Stimulated activated CD8-positive, alpha-beta memory T cell treated with anti-CD3 and anti-CD28 coated beads, Interleukin-7, amount 100 ng/mL, for 48 hours (primary cell): ENCODE measurements at places on chromosomes 5 and 9.

GRCh38 chr9:545480-545879, 296.0 kb upstream of the DMRT1 start:
- no peak for DNase-seq

- no peak for DNase-seq
These were observed 16.7 kb upstream of the PHYHD1 start for GRCh38 chr9:128903871-128904620.

DNA sequence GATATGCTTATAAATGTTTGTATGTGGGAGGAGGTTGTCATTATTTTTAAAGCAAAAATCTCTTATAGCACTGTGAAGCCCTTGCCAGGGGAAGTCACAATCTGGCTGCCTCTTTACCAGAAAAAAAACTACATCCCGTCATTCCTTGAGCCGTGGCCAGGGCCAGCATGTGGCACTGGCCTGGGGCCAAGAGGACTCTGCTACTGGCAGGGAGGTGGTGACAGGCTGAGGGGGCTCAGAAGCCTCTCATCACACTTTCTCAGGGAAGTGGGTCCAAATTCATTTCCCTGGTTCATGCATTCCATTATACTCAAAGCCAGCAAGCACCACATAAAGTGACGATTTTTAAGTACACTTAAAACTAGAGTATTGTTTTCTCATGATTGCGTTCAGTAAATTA, 457.3 kb downstream of the ZNF608 start:
- DNase-seq, result no peak

DNA sequence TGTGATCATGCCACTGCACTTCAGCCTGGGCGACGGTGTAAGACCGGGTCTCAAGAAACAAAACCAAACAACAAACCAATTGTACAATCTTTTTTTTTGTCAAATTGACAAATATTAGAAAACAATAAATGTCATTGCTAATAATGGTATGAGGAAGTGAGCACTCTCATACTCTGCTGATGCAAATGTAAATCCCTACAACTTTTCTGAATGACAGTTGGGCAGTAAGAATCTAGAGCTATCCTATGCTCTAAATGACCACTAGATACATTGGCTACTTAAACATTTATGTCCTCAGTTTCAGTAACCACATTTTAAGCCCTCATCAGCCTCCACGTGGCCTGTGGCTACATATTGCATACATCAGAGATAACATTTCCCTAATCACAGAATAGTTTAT, 256.2 kb downstream of the FER start:
- no peak for DNase-seq

GRCh38 chr5:101720033-101720432, 576.1 kb downstream of the SLCO4C1 start:
- DNase-seq, result no peak

DNA sequence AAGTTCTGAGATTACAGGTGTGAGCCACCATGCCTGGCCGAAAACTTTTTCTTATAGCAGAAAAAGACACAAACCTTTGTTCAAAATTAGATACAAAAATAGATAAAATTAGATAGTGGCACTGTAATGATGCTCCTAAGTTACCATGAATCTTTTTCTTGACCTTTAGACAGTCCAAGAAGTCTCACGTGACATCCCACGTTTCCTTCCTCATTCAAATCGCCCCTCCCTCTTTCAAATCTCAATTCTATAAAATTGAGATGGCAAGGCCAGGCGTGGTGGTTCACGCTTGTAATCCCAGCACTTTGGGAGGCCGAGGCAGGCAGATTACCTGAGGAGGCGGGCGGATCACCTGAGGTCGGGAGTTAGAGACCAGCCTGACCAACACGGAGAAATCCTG, 7.7 kb upstream of the ZCCHC10 start:
- DNase-seq, result no peak

DNA sequence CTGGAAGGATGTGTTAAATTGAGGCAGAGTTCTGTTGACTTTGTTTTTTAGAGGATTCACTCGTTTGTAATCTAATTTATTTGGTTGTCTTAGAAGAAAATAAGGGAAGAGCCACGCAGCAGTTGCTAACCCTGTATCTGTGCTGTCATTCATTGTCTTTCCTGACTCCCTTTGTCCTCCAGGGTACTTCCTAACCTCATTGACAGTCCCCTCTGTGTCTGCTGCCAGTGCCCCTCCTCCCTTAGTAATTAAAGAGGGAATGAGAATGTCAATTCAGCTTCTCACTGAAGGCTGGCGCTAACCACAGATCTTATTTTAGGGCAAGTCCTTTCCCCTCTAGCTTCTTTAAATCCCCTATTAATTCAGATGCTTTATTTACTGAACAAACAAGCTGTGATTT, 84.0 kb downstream of the MAST4 start:
- DNase-seq, result no peak
